Stimulated activated CD8-positive, alpha-beta memory T cell treated with anti-CD3 and anti-CD28 coated beads, Interleukin-15, amount 100 ng/mL, for 24 hours (primary cell): ENCODE measurements at places on chromosomes 3 and 15.

DNA sequence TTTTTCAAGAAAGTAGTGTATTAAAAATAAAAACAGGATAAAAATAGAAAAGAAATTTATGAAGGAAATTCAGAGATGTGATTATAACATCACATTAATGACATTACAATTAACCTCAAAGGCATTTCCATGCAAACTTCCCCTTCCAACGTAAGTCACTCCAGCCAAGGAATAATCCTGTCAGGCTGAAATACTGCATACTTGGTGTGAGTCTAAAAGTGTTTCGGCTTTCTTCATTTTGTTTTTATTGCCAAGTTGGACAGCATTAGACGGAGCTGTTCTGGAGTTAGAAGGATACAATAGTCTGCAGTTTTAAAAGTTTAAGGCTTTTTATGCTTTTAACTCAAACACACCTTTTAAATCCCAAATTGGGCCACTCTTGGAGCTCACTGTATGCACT, 435.0 kb downstream of the MECOM start:
- DNase-seq, result no peak

DNA sequence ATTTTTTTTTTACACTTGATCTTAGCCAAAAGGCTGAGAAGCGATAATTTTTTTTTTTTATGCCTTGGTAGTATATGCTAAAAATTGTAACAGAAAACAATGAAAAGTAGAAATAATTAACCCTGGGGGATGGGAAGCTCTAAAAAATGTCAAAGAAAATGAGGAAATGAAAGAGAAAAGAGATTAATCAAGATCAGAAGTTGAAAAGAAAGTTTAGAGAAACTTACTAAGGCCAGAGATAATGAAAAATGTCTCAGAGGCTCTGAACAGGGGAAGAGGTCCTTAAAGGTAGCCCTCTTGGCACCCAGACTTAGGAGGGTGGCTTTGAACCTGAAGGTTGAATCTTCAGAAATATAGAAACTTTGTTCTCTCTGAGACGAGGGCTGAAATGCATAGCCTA, 58.6 kb upstream of the ZBED2 start:
- DNase-seq, result no peak

GRCh38 chr3:123584284-123584987, 417 bp downstream of the HACD2 start:
- DNase-seq, result no peak

DNA sequence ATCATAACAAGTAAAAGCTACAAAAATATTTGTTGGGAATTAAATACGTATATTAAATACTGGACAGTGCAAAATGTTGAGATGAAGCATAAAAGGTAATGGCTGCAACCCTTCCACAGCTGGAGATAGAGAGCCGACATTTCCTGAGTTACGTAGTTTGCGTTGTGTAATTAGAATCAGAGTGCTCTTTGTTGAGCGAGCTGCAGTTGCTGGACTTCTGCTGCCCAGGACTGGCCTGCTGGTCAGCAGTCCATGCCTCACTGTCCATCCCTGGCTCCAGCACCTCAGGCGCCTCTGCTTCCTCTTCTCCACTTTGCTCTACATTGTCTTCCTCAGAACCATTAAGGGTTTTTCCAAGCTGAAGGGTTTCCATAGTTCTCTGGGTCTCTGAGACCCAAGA, 28.4 kb upstream of the SHC4 start:
- no peak for DNase-seq

- no peak for DNase-seq
Observed at GRCh38 chr15:31352911-31353811, 26.5 kb downstream of the KLF13 start.

- DNase-seq, result no peak
Observed at GRCh38 chr15:88477904-88478303, 10.4 kb downstream of the MRPS11 start.

- no peak for DNase-seq
Observed at GRCh38 chr15:76340198-76340802, 3.7 kb downstream of the ISL2 start.

DNA sequence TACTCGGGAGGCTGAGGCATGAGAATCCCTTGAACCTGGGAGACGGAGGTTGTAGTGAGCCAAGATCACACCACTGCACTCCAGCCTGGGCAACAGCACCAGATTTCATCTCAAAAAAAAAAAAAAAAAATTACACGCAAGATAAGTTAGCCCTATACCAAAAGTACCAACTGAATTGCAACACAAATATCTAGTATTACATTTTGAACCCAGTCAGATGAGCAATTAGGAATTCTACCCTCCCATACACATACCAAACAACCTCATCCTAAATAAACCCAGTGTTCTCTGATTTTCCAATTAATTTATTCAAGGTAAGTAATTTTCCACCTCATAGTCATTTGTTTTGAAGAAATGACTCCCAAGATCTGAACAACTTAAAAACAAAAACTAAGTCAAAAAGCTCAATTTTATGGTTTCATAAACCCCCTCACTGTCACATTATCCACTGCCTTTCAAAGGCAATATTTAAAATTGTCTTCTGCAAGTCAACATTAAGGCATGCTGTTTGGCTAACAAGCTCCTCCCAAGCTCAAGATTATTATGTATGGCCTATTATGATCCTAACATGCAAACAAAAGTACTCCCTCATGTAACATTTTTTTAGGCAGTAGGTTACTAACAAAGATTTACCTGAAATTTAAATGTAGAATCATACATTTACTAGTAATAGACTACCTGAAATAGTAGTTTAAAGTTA, 4.5 kb downstream of the RAF1 start:
- no peak for DNase-seq

DNA sequence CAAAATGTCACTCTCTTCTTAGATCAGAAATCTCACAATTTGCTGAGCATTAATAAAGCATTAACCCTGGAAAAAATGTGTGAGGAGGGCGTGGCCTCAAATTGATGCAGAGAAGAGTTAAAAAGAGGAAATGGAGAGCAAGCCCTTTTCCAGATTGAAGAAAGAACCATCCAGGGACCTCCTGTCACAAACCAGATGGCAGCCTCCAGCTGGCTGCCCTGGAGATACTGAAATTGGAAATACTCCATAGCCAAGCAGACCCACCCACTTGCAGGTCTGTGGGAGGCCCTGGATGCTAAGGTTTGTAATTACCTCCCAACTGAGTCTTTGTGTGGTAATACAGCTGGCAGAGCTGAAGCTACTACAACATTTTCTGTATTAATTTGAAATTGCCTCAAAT, 214.9 kb downstream of the IL20RB start:
- no peak for DNase-seq

- no peak for DNase-seq
Observed at GRCh38 chr3:15657016-15657415, 55.5 kb downstream of the BTD start.

- DNase-seq, result no peak
Observed at GRCh38 chr3:133674290-133674919, 12.7 kb upstream of the TOPBP1 start.

DNA sequence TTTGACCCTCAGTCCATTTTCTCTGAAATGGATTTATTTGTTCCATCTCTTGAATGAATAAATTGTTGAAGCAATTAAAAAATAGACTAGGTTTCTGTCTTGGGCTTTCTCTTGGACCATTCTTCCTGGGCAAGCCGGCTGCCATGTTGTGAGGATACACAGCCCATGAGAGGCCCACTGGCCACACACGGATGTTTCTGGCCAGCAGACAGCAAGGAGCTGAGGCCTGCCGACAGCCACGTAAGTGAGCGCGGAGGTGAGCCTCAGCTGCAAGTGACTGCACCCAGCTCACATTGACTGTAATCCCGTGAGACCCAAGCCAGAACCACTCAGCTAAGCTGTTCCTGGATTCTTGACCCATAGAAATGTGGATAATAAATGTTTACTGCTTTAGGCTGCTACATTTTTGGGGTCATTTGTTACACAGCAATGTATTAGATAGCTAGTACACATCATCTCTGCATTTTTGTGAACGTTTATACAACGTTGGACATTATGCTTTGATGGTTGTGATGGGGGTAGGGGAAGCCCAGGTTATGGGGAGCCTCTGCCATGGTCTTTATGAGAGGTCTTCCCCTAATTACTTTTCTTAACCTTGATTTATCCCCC, 22.8 kb downstream of the IDH3A start:
- no peak for DNase-seq

DNA sequence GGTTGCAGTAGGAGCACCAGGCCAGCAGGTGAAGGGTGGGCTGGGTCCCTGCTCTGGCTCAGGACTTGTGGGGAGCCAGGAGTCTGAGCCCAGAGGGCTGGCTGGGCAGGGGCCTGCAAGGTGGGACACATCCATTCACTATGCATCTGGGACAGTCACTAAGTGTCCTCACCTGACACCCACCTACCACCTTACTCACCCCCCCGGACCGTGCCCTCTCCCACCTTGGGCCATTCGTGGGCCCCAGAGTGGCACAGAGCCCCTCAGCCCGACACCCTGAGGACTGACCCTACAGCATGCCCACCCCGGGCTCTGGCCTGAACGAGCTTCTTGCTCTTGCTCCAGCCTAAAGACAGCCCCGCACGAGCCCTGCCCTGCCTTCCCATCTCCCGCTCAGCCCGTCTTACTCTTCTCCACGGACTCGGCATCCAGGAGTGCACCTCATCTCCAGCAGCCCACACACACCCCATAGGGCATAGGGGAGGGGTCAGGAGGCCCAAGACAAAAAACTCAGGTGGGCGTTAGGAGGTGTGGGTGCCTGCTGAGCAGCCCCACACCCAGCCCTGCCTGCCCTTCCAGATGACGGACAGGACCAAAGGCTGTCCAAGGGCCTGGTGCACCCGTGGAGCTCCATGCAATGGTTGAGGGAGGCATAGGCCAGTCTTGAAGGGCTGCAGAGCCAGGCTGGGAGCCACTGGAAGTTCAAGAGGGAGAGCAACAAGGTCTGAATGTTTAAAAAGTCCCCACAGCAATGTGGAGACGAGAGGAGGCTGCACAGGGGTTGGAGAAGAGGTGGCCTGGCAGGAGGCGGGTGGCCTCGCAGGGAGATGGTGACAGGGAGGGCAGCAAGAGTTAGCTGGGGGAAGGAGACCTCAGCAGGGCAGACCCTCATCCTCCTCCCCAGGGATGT, 27.0 kb downstream of the PTH1R start:
- no peak for DNase-seq

GRCh38 chr3:12444582-12445471, 39.5 kb upstream of the TSEN2 start:
- no peak for DNase-seq
